ENCODE measurements at places on chromosomes 7 and 10. TPM values are rescaled to one million over a fixed set of nuclear protein-coding genes. Genes with fewer than 3 reads are reported as not detected.

DNA sequence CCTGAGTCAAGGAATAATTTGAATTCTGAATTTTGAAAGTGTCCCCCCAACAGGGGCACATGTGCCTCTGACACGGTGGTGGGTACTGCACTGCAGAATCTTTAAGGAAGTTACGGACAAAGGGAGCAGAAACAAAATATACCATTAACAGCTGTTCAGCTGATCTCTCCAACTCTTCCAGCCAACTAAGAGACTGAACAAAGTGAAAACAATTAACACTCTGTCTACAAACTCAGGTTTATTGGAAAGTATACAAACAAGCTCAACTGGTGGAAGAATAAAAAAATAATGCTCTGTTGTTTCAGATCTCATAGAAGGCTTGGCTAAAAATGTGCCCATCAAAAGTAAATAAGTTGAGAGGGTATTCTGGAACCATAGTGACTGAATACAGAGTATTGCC is 34.4 kb downstream of the ASB4 start:
- DNase-seq: no peak

Gene DHTKD1
- 62.0 TPM for total RNA-seq

- no peak for DNase-seq
Observed at GRCh38 chr7:115124409-115124939, 202.6 kb downstream of the MDFIC start.

GRCh38 chr10:11697718-11698527 is 44.3 kb upstream of the ECHDC3 start:
- no peak for DNase-seq

- DNase-seq: no peak
Observed at GRCh38 chr7:134710854-134711624, 64.4 kb downstream of the BPGM start.

DNA sequence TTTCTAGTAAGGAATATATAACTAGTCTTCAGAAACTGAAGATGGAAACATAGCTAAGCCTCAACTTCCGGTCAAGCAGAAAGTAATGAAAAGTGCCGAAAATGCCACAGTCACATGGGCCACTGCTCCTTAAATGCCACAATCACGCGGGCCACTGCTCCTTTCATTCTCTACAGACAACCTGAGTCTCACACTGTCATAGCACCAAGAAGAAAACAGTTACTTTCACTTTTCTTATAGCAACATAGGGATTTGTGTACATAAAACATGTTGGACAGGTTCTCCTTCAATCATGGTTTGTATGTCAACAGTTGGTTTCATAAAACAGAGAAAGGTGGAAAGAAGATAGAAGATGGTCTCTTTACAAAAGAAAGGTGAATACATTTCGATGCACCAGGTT is 48.6 kb upstream of the NOBOX start:
- DNase-seq: no peak

Gene TRPV6
- total RNA-seq: not detected

GRCh38 chr7:44486001-44486400 is 4.5 kb downstream of the NUDCD3 start:
- no peak for DNase-seq

Gene DKK1
- 16.1 TPM for total RNA-seq

DNA sequence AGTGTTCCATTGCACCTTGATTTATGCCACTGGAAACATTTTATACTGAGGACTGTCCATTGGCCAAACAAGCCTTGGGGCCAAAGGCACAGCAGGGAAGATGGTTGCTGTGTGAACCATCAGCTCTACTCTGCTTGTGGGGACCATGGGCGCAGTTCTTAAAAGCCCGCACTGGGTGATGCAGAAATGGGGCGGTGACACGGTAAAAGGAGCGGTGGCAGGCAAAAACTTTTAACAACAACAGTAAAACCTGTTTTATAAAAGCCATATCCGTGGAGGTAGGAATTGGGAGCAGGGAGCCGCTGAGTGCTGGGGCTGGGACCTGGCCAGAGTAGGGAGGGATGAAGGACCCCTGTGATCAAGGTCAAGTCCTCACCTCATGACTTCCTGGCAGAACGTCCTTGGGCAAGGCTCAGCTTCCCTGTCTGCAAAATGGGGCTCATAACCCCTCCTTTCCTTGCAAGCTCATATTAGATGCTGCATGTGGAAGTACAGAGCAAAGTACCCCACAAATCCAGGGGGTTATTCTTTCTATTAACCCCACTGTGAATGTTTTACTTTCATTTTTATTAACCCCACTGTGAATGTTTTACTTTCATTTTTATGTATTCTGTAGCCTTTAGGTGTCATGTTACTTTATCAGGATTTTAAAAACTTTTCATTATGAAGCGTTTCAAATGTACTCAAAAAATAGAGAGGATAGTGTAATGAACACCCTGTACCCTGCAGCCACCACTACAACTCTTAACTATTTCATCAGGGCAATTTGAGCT is 78.3 kb downstream of the GRK5 start:
- no peak for DNase-seq

DNA sequence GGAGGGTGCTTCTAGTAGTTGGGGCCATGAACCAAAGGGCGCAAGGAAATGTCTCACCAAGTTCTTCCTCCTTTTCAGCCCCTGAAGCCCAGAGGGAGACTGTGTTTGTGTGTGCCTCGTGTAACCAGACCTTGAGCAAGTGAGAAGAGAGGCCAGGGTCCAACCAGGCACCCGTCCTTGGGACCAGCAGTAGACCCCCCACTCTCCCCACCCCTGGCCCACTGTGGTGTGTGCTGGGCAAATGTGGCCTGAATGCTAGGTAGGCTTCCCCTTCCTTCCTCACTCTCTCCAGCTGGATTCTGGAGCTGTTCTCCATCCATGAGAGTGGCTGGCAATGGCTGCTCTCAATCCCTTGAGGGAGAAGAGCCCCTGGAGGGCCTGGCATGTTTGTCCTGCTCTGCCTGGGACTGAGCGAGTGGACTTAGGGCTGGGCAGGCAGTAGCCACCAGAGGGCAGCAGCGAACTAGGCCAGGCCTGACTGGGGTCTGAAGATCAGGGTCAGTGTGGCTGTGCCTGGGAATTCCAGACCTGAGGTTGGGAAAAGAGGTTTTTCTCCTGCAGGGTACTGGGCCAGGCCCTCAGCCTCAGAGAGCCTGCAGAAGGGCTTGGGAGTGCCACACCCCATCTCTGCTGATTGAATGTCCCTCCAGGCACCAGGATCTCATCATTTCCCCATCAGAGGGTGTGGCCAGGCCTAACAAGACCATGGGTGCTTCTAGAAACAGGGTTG is 12.5 kb downstream of the SFRP5 start:
- DNase-seq: peak; percentile 85

Gene THAP5
- 34.7 TPM for total RNA-seq

- no peak for DNase-seq
Observed at GRCh38 chr7:32318300-32319011, 171.7 kb downstream of the LSM5 start.

DNA sequence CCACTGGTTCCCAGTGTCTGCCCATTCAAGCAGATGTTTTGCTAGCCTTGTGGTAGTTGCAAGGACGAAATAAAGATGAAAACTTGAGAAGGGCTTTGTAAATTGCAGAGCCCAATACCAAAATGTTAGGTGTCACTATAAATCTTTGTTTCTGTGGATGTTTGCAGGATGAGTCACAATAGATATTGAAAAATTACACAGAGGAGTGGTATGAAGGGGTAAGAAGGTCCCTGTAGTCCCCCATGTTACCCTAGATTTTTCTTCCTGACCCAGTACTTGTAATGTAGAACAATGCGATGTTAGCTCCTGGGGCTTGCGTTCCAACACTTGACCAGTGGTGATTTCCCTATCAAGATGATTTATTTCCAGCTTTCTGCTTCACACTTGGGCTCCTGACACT is 102.6 kb upstream of the LYZL1 start:
- DNase-seq: no peak

GRCh38 chr7:98116656-98117461 is 10.2 kb downstream of the LMTK2 start:
- no peak for DNase-seq

DNA sequence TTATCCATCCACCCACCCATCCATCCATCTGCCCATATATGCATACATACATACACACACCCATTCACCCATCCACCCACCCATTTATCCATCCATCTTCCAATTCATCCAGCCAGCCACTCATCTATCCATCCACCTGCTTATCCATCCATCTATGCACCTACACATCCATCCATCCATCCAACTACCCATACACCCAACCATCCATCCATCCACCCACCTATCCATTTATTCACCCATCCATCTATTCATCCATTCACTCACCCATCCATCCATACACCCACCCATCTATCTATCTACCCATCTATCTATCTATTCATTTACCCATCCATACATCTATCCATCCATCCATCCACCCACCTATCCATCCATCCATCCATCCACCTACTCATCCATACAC is 17.3 kb downstream of the TMEM72 start:
- DNase-seq: no peak

- no peak for DNase-seq
Observed at GRCh38 chr10:48770561-48771089, 86.0 kb downstream of the WDFY4 start.

Gene NUDT5
- 85.0 TPM for total RNA-seq

GRCh38 chr7:90708841-90709317 is 112.8 kb downstream of the CDK14 start:
- peak; percentile 83 for DNase-seq

Gene RTKN2
- total RNA-seq: 65.9 TPM

Gene FBXL13
- 8.2 TPM for total RNA-seq

GRCh38 chr7:105084581-105084980 is 70.6 kb downstream of the KMT2E start:
- DNase-seq: no peak

GRCh38 chr7:48085433-48085791 is 3.7 kb upstream of the UPP1 start:
- no peak for DNase-seq

GRCh38 chr7:7414791-7415603 is 120.7 kb downstream of the COL28A1 start:
- DNase-seq: no peak

Gene PON1
- 1.8 TPM for total RNA-seq

DNA sequence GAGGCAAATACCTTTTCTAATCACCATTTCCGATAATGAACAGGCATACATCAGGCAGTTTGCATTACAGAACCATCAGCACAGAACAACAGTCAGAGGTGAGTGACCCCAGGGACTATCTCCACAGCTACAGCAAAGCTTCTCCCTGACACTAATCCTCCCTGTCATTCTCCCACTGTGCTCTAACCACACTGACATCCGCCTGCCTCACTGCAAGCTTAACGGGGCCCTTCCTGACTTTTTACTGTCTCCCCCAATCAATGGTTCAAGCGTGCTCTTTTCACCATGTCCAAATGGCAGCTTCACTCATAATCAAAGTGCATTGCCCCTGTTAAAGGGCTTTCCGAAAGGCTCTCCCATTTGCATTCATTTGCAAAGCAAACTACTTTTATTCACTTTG is 196.3 kb downstream of the DNAJC1 start:
- peak; percentile 88 for DNase-seq

DNA sequence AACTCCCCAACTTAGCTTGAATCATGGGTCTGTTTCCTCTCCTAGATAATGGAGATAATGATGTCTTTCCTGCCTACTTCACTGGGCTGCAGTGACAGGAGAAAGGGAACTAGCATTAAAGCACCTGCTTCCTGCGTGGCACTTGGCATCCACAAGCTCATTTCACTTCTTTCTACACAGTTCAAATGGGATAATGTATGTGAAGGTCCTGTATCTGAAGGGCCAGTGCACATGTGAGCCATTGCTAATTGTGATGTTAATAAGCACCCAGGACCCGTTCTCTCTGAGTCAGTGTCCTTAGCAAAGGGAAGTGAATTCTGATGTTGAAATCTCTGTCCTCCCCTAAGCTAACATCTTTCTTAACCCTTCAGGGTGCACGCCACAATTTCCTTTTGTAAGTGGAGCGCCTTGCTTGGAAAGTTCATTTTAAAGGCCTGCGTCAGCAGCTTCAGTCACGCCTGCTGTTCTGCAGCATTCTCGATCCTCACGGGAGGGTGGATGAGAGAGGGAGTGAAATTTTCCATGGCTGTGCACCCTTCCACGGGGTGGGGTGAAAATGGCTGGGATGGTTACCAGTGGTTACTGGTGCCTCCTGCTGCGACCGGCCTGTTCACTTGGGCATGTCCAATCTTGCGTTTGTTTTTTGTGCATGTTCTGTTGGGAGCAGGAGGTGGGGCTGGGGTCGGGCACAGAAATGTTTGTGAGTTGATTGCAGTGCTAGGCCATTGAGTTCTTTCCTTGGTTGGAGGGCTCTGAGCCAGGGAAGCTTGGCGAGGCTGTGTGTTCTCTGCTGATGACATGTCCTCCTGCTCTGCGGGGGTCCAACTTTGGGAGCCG is 59.2 kb downstream of the HK1 start:
- DNase-seq: no peak

- no peak for DNase-seq
Observed at GRCh38 chr10:124200011-124200410, 106.6 kb upstream of the CHST15 start.

DNA sequence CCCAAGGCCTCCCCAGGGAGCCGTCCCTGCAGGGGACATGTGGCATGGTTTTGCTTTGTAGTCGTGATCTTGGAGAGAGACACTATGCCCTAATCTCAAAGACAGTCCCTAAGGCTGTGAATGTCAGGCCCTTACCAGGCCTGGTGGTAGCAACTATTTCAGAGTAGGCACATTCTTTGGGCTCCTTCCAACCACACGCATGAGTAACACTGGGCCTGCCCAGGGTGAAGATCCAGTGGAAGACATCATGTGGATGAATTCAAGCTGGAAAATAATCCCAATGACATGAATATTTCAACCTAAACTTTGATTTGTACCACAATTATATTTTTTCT is 39.5 kb upstream of the INSIG1 start:
- no peak for DNase-seq

Gene PDLIM1
- total RNA-seq: 4.6 TPM

- DNase-seq: no peak
Observed at GRCh38 chr10:99393683-99394082, 36.7 kb downstream of the GOT1 start.

- DNase-seq: no peak
Observed at GRCh38 chr10:132229096-132229495, 42.3 kb downstream of the DPYSL4 start.

Gene RNLS
- 9.1 TPM for total RNA-seq

- DNase-seq: no peak
Observed at GRCh38 chr7:123961771-123962170, 36.7 kb downstream of the SPAM1 start.

Gene CYP2C19
- total RNA-seq: not detected

DNA sequence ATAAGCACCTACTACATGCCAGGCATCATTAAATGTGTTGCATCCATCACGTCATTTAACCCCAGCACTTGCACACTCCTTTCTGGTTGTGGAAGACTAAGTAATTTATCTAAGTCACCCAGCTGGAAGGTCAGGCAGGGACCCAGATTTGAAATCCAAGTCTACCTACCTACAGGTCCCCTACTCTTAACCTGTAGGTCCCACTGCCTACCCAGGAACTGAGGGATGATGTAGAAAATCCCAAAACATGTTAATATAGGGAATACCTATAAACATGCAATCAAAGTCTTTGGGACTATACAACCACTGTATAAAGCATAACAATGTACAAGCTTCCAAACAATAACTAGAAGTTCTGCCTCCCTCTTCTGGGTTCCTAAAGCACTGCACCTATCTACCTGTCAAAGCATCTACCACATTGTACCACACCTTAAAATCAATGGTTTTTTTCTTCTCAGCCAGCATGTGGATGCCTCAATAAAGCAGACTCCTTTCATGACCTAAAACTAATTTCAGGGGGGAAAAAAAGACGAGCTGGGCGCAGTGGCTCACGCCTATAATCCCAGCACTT is 5.6 kb downstream of the IL6 start:
- no peak for DNase-seq

GRCh38 chr10:8316284-8316683 is 261.8 kb downstream of the GATA3 start:
- no peak for DNase-seq
